ENCODE measurements at places on chromosomes 6 and 20.

DNA sequence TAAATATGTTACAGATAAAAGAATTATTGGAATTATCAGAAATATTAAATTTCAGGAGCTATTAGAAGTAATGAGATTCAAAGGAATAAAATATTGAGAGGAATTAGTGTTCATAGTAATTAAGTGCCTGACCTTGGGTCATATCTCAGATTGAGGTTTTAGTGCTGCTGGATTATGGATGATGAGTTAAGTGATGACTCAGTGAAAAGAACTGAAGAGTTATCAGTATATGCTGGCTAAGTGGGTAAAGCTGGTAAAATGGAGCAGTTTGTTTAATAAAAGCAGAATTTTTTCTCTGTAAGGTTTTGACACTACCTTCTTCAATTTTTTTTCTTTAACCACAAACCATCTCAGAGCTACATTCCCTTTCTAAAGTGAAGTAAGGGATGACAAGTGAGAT lies 206.7 kb downstream of the MANEA start:
- no peak for DNase-seq
- H3K27ac ChIP-seq, result no peak overlapping the region
- H3K4me3 ChIP-seq, result no peak overlapping the region
- H3K27me3 ChIP-seq, result no peaks in the 10 kb centered on the region
- H3K36me3 ChIP-seq, result no peaks in the 10 kb centered on the region

GRCh38 chr6:28632326-28632851 lies 106.7 kb downstream of the GPX5 start:
- H3K4me1 ChIP-seq, result no peaks in the 10 kb centered on the region
- peaks cover 70% of the 10 kb centered on the region for H3K27me3 ChIP-seq
- no peak overlapping the region for H3K27ac ChIP-seq
- H3K36me3 ChIP-seq, result peaks cover 5% of the 10 kb centered on the region
- H3K4me3 ChIP-seq, result no peak overlapping the region

GRCh38 chr6:170489836-170490235 lies 63.3 kb downstream of the PSMB1 start:
- no peak overlapping the region for H3K27ac ChIP-seq
- H3K36me3 ChIP-seq, result no peaks in the 10 kb centered on the region
- peaks cover 5% of the 10 kb centered on the region for H3K4me1 ChIP-seq
- H3K27me3 ChIP-seq, result peaks cover 25% of the 10 kb centered on the region
- H3K4me3 ChIP-seq, result no peak overlapping the region
- no peak for DNase-seq

DNA sequence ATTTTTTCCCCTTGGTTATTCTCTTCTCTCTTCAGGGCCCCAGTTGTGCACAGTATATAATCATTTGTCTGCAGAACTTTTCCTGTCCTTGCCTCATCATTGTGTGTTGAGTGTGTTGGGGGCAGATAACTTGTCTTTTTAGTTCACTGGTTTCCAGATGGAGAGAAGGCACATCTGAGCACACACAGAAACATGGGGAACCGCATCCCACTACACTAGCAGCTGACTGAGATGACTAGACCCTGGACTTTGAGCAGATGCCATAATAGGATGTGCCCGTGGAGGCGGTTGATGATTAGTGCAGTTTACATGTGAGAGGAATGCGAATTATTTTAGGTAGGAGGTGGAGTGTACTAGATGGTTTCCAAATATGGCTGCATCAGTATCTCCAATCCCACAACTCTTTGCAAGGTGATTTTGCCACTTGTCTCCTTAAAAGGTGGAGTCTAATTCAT lies 26.5 kb upstream of the SH3BGRL2 start:
- H3K27ac ChIP-seq, result no peak overlapping the region
- no peaks in the 10 kb centered on the region for H3K36me3 ChIP-seq
- DNase-seq, result no peak
- H3K4me1 ChIP-seq, result no peaks in the 10 kb centered on the region
- H3K27me3 ChIP-seq, result no peaks in the 10 kb centered on the region

GRCh38 chr20:48984575-48985219 lies 61.4 kb upstream of the CSE1L start:
- DNase-seq, result no peak
- no peak overlapping the region for H3K27ac ChIP-seq
- peaks cover 50% of the 10 kb centered on the region for H3K36me3 ChIP-seq
- peaks cover 2% of the 10 kb centered on the region for H3K4me1 ChIP-seq
- H3K27me3 ChIP-seq, result no peaks in the 10 kb centered on the region

DNA sequence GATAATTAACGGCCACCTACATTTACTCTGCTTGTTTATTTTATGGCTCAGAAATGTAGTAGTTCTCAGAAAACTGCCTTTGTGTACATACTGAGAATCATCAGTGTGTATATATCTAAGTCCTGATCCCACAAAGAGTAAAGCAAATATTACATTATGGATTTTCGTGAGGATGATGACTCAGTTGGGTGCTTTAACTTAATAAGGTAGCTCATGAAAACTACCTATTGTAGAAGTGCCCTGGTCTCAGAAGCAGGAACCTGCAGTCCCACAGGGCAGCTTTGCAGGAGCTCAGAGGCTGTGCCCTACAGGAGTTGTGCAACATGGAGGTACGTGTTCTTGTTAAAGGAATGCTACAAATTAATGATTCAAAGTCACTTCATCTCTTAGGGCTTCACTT lies 108.2 kb downstream of the PLG start:
- no peaks in the 10 kb centered on the region for H3K36me3 ChIP-seq
- H3K27ac ChIP-seq, result no peak overlapping the region
- H3K27me3 ChIP-seq, result peaks cover 40% of the 10 kb centered on the region
- no peaks in the 10 kb centered on the region for H3K4me1 ChIP-seq
- H3K4me3 ChIP-seq, result no peak overlapping the region

- H3K4me3 ChIP-seq, result no peak overlapping the region
- peak overlapping the region; percentile 41 for H3K27ac ChIP-seq
These were observed 12.8 kb upstream of the CAPN11 start for GRCh38 chr6:44145839-44146238.

DNA sequence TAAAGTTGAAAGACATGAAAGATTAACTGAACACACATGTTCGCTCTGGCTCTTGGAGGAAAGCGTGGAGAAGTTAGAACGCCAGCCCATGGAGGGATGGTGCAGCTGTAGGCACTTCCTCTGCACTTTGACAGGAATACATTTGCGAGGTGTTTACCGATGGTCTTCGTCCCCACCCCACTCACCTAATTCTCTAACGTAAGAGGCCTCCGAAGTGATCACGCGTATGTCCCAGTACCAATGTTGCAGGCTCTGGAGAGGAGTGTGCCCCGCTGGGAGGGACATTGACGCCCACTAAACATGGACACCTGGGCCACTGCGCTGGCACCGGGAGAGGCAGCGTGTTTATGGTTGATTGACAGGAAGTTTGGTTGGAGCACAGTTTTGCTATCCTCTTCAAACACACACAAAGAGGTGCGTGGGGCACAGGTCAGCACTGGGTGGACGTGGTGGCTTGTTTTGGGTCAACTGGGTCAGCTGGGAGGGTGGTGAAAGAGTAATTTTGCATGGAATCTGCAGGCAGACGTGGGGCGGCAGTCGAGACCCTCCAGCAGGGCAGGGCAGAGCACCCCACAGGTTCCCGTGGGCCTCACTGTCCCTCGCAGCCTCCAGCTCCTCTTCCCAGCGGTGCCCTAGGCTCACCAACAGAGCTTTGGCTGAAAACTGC lies 110.1 kb downstream of the DLL1 start:
- H3K4me1 ChIP-seq, result peaks cover 13% of the 10 kb centered on the region
- H3K27me3 ChIP-seq, result no peaks in the 10 kb centered on the region
- peaks cover 6% of the 10 kb centered on the region for H3K36me3 ChIP-seq
- no peak overlapping the region for H3K4me3 ChIP-seq

DNA sequence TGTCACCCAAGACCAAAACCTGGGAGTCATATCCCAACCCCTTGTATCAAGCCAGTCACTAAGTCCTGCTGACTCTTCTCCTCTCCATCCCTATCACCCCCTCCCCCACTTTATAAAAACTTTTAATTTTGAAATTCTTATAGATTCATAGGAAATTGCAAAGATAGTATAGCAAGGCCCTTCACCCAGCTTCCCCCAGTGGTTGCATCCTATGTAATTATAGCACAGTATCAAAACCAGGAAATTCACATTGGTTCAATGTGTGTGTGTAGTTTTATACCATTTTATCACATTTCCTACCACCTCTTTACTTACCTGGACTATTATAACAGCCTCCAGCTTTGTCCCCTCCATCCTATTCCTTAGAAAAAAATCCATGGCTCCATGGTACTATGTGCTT lies 4.1 kb downstream of the PPT2 start:
- H3K27me3 ChIP-seq, result no peaks in the 10 kb centered on the region
- DNase-seq, result no peak
- no peak overlapping the region for H3K27ac ChIP-seq
- H3K4me1 ChIP-seq, result peaks cover 26% of the 10 kb centered on the region

DNA sequence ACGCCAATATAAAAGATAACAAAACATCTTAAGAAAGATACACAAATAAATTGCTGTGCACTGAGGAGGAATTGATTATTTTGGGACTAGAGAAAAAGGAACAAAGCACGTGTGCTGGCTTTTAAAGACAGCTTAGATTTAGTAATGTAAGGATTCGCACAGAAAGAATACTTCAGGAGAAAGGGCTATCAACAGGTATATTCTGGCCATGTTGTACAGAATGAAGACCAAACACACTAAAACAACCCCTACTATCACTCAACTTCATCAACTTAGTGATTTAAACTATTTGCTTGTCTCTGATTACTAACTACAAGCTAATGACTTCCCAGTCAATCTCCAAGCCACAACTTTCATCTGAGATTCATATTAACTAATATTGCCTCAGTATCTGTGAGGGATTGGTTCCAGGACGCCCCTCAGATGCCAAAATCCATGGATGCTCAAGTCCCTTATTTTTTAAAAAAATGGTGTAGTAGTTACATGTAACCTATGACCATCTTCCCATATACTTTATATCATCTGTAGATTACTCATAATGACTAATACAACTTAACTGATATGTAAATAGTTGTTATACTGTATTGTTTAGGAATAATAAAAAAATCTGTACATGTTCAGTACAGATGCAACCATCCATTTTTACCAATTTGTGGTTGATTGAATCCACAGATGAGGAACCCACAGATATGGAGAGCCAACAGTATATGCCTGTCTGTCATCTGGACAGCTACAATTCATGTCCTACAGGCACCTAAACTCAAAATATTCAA lies 4.5 kb downstream of the DEK start:
- DNase-seq, result no peak
- peaks cover 39% of the 10 kb centered on the region for H3K4me1 ChIP-seq
- peaks cover 75% of the 10 kb centered on the region for H3K36me3 ChIP-seq

GRCh38 chr6:111808493-111808892 lies 64.8 kb downstream of the FYN start:
- peaks cover 34% of the 10 kb centered on the region for H3K36me3 ChIP-seq
- no peak for DNase-seq
- H3K27me3 ChIP-seq, result no peaks in the 10 kb centered on the region

DNA sequence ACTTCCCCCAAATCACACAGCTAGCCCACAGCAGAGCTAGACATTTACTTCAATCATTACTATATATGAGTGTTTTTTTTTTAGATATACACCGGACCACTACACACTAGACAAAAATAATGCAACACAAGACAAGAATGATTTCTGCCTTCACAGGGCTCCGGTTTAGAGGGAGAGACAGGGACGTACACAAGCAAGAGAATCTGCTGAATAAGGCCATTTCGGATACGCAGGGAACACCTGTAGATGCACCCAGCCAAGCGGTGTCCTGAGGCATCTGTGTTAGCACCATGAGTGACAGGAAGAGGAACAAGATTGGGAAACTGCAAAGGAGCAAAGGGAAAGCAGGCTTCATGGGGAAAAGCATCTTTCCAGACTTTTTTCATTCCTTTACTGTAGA lies 45.7 kb downstream of the HS3ST5 start:
- H3K27ac ChIP-seq, result no peak overlapping the region
- no peak for DNase-seq
- no peaks in the 10 kb centered on the region for H3K27me3 ChIP-seq
- no peaks in the 10 kb centered on the region for H3K36me3 ChIP-seq

DNA sequence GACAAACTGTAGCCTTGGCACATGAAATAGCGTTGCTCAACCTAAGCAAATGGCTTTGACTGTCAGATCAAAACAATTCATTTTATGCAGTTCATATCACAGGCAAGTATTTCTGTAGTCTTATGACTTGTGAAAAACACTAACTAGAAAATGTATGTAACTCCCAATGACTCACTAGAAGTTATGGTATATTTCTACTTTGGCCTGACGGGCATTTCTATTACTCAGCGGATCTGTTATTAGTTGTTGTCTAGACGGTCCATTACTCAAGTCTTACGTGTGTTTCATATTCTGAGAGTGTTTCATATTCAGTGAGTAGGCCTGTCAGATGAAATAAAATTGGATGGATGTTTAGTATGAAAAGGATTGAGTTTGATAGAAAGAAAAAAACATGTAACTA lies 880.9 kb downstream of the PRIM2 start:
- no peaks in the 10 kb centered on the region for H3K36me3 ChIP-seq
- H3K27me3 ChIP-seq, result no peaks in the 10 kb centered on the region
- H3K27ac ChIP-seq, result no peak overlapping the region
- H3K4me1 ChIP-seq, result no peaks in the 10 kb centered on the region

GRCh38 chr6:113875470-113875869 lies 18.3 kb downstream of the MARCKS start:
- DNase-seq, result no peak
- no peaks in the 10 kb centered on the region for H3K36me3 ChIP-seq
- peaks cover 16% of the 10 kb centered on the region for H3K27me3 ChIP-seq
- peaks cover 7% of the 10 kb centered on the region for H3K4me1 ChIP-seq
